ENCODE measurements at places on chromosomes 13 and 19.

DNA sequence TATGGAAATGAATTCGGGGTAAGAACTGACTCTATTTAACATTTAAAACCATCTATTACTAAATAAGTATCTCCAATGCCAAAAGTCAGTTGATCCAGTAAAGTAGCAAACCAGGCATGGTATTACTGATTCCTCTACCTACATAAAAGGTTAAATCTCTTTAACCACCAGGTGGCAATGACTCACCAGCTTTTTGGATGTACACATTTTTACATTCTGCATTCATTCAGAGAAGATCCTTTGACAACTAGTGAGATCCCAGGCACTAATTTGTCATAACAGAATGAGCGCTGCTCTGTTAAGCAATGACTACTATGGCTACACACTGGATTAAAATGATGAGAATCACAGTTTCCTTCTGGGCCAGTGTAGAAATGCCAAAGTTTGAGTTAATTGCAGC lies 329.8 kb upstream of the GPC6 start:
- no peak for DNase-seq

DNA sequence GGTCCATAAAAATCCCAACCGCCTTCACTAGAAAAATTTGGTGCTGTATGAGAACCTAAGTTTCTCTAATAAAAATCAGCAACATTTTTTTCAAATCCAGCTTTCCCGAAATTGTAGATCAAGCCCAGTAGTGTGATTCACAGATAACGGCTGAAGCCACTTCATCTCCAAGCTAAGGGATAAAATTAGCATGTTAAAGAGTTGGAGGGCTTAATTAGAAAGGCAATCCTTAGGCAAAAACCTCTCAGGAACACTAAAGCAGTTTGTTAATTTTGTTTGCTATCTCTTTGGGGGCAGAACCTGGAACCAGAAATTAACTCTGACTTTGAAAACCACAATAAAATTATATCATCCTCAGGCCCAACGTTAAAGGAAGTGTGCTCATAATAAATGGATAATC lies 820.2 kb downstream of the GPC5 start:
- DNase-seq = no peak

DNA sequence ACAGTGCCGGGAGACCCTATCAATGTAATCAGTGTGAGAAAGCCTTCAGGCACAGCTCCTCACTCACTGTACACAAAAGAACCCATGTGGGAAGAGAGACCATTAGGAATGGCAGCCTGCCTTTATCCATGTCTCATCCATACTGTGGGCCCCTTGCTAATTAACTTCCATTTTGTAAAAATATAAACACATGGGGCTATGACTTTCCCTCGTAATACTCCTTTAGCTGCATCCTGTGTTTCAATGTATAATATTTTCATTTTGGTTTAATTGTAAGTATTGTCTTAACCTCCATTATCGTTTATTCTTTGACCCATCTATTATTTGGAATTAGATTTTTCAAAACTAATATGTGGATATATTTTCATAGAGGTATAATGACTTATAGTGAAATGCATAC lies 29.3 kb downstream of the ZNF333 start:
- DNase-seq = no peak

DNA sequence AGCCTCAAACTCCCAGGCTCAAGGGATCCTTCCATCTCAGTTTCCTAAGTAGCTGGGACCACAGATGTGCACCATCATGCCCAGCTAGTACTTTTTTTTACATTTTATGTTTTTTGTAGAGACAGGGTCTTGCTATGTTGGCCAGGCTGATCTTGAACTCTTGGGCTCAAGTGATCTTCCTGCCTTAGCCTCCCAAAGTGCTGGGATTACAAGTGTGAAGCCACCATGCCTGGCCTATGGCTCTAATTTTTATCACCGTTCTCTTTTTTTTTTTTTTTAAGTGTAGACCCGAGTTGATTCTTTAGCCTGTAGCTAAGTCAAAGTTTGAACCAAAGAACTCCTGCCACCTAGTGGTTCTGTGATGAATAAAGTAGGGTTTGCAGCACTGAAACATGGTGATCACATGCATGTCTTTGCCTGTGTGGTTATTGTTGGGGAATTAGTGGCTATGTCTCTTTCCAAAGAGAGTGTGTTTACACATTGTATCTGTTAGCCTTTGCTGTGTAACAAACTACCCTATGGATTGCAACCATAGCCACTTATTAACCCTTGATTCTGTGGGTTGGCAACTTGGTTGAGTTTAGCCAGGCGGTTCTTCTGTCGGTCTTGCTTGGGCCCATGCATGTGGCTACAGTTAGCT lies 11.6 kb downstream of the NFILZ start:
- no peak for DNase-seq

GRCh38 chr13:29710511-29710910 lies 115.0 kb upstream of the SLC7A1 start:
- no peak for DNase-seq

- DNase-seq = no peak
Observed at GRCh38 chr19:34189917-34190425, 17.7 kb downstream of the LSM14A start.

DNA sequence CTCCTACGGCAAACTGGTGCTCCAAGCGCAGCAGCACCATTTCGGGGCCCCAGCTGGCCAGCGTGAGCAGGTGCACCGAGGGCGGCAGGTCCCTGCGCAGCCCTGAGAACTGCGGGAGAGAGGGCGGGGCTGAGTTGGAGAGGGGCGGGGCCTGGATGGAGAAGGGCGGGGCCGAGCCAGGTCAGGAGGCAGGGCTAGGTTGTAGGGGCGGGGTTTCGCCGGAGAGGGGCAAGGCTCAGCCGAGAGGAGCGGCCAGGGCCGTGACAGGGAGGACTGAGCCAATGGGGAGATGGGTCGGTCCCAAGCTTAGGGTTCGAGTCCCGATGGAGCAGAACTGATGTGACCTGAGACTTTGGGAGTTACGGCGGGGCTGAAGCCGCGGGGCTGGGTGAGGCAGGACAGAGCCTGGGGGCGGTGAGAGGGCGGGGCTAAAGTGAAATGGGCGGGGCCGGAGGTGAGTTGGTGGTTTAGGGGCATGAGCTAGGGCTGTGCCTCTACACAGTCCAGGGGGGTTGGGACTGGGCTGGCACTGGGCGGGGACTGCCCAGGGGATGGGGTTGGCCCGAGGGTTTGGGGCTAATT lies 19.0 kb downstream of the MAN2B1 start:
- no peak for DNase-seq

- no peak for DNase-seq
Observed at GRCh38 chr13:24725379-24725778, 38.6 kb upstream of the RNF17 start.

- DNase-seq = no peak
Observed at GRCh38 chr13:25982907-25983306, 68.9 kb downstream of the SHISA2 start.

GRCh38 chr13:91544723-91545122 lies 146.3 kb downstream of the GPC5 start:
- no peak for DNase-seq

DNA sequence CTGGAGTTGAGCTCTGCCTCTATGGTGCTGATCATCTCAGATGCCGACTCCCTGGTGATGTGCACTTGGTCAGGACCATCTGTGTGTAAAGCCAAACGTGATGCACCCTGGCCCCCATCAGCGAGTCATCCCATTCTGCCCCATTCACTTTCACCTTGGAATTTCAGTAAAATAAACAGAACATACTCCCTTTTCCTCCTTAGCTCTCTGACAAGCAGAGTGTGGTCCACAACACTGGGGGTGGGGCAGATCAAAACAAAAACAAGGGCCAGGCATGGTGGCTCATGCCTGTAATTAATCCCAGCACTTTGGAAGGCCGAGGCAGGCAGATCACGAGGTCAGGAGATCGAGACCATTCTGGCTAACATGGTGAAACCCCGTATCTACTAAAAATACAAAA lies 12.3 kb downstream of the CEACAM20 start:
- DNase-seq = no peak

DNA sequence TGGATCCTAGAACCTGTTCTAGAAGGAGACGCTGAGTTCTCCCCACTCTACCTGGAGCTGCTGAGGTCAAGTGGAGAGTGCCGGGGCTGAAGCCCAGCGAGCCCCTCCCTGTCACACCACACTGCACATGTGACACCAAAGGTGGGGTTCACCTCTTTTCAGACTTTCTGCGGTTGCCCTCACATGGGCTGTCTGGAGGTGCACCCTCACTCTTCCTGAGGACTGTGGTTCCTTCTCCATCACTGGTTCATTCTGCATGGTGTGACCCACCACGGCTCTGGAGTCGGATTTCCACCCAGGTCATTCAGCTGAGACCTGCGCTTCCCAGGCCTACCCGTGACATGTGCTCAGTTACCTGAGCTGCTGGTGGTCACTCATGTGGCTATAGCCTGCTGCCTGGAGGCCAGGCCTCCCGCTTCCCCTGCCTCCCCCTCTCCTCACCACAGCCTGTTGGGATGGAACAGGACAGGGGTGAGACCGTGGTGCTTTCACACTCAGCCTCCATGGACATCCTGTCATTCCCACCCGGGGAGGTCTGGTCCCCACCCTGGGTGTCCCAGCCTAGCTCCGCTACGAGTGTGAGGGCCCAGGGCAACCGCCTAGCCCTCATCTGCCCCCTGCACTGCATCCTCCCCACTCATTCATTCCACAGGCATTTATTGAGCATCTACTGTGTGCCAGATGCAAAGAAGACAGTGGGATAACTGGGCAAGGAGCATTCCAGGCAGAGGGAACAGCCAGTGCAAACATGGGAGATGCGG lies 605 bp upstream of the A1BG start:
- no peak for DNase-seq

DNA sequence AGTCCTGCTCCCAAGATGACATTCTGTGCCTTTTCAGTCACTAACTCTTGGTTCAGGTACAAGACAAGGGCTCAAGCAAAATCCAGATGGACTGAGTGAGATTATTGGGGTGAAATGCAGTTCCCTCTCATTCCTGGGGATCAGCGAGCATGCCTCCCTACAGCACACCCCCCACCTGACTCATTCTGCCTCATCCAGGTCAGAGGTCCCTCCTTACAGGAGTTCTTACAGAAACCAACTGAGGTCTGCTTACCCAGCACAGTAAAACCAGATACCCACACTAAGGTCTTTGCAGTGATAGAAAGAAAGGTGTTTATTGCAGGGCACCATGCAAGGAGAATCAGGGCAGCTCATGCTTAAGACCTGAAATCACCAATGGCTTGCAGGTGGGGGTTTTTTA lies 21.6 kb upstream of the MRI1 start:
- DNase-seq = no peak

DNA sequence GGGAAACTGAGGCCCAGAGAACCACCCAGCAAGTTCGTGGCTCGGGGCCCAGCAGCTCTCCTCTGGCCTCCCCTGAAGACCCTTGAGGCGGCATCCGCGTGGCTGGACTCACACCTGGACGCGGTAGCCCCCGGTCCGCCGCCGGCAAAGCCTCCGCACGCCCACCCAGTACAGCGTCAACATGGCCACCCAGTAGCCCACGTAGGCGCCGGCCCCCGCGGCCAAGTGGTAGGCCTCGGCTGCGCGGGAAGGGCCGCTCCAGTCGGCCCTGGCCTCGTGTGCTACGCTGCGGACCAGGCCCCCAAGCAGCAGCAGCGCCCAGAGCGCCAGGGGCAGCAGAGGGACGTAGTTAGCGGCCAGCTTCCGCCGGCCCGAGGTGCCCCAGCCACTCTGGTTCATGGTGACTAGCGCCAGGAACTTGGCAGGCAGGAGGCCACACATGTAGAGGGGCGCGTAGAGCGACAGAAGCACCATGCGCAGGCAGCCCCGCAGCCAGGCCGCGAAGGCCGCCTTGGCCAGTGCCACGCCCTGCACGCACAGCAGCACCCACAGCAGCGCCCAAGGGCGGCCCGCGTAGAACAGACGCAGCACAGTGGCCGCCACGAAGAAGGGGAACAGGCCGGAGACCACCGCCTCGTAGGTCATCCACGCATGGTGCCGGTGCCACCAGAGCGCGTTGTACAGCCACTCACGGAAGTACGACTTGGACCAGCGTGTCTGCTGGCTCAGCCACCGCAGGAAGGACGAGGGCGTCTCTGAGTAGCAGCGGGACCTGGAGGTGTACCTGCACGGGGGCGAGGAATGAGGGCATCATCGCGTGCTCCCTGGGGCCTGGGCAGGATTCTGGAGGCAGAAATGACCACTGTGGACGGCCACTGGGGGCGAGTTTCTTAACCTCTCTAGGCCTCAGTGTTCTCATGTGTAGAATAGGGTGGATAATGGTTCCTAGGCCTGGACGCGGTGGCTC lies 10.2 kb downstream of the HAS1 start:
- no peak for DNase-seq

- DNase-seq = no peak
Observed at GRCh38 chr13:34469196-34469986, 472.7 kb upstream of the NBEA start.

- DNase-seq = no peak
Observed at GRCh38 chr13:50884265-50884664, 25.3 kb upstream of the RNASEH2B start.

GRCh38 chr13:48040896-48041295 lies 3.4 kb downstream of the NUDT15 start:
- no peak for DNase-seq

DNA sequence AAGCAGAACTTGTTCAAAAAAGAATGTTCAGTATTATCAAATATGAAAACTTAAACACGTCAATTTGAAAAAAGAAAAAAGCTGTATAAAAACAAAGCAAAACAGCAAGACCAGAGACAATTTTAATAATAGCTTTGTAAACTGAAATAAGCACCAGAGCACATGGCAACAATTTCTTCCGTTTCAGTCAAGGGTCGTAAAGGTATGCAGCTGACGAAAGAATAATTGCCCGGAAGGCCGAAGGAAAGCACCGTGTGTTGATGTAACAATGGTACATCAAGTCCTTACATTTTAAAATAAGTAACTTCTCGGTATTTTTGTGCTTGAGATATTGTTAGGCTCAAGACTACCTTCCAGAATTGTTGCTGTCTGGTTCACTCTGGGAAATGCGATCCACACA lies 1.7 kb downstream of the PROSER1 start:
- DNase-seq = no peak

DNA sequence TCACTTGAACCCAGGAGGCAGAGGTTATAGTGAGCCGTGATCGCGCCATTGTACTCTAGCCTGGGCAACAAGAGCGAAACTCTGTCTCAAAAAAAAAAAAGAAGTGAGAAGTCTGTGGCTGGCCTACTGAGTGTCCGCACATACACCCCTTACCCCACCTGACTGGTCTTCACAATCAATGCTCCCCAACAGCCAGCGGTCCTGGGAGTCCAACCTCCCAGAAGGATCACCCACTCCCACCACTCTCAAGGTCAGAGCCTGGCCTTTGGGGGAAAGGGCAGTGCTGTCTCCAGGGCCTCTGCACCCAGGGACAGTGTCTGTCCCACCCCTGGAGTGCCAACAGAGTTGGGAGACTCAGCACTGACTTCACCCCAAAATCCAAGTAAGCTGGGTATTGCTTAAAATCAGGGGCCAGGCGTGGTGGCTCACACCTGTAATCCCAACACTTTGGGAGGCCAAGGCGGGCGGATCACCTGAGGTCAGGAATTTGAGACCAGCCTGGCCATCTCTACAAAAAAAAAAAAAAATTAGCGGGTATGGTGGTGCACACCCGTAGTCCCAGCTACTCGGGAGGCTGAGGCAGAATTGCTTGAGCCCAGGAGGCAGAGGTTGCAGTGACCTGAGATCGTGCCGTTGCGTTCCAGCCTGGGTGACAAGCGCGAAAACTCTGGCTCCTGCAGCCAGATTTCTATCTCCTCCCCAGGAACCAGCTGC lies 2.3 kb upstream of the CD320 start:
- DNase-seq = no peak

- DNase-seq = no peak
Observed at GRCh38 chr19:49241769-49242168, 83.2 kb downstream of the SLC6A16 start.

GRCh38 chr19:51031220-51031879 lies 3.5 kb downstream of the KLK12 start:
- no peak for DNase-seq

- no peak for DNase-seq
Observed at GRCh38 chr19:35284153-35285094, 2.1 kb downstream of the HAMP start.
